ENCODE measurements at places on chromosomes 6 and 20.
A peak's percentile ranks its signal among the peaks of the same experiment; 100 is the strongest.

DNA sequence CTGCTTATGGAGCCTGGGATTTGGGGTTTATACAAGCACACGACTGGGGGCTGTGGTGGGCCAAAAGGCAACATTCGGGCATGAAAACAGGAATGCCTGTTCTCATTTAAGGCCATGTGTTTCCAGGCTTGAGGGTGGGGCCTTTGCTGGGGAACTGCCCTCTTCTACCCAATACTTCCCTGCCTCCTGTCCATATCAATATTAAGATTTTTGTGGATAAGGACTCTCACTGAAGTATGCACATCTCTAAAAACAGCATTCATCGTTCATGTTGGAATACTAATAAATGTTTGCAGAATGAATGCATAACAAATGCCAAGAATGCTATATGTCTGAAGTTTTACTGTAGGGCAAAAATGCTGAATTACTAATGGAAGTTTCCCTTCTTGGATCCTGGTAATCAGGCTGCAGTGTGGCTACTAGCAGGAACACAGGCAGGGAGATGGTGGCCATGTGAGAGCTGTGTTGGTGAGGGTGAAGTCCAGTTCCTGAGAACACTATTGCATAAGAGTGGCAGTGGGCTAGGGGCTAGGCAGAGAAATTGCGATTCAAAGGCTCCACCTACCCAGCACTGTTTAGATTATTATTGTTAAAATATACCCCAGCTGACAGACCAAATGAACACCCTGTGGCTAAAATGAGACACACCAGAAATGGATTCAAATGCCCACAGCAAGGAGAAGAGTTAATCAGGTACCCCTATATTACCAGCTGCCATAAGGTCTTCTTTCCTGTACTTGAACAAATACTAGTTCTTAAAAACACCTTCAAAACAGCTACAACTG, 644.3 kb downstream of the EPM2A start:
- H3K36me3 ChIP-seq = no peaks in the 10 kb centered on the region
- H3K4me1 ChIP-seq = no peaks in the 10 kb centered on the region
- H3K27me3 ChIP-seq = no peaks in the 10 kb centered on the region
- DNase-seq = no peak
- H3K27ac ChIP-seq = no peak overlapping the region
- H3K4me3 ChIP-seq = no peak overlapping the region

GRCh38 chr20:58188527-58188926, 39.9 kb downstream of the ANKRD60 start:
- no peak for DNase-seq
- no peak overlapping the region for H3K4me3 ChIP-seq
- no peak overlapping the region for H3K27ac ChIP-seq

GRCh38 chr6:12289933-12290820, at the start of gene EDN1:
Gene EDN1, plus strand, starts transcription at chr6:12290361. Its CDS starts 269 bp downstream, at chr6:12290630.
- H3K36me3 ChIP-seq = no peaks in the 10 kb centered on the region
- H3K4me1 ChIP-seq = no peaks in the 10 kb centered on the region
- H3K27ac ChIP-seq = no peak within 1 kb of the TSS

DNA sequence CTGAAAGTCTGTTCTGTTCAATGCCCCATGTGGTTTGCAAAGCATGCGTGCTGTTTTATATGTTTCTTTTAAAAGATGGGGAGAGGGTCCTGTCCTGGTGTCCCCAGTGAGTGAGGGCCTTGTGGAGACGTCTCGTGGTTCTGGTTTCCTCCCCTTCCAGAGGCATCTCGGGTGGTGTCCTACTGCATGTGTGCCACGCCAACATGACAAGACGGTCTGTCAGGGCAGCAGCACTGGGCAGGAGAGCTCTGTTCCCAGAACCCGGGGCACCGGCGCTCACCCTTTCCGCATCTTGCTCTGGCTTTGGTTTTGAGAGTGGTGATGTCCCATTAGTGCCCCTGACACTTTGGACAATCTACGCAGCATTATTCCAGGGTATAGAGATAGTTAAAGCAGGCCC, 275.6 kb downstream of the CDH4 start:
- DNase-seq = no peak
- H3K36me3 ChIP-seq = no peaks in the 10 kb centered on the region
- peaks cover 80% of the 10 kb centered on the region for H3K27me3 ChIP-seq

GRCh38 chr6:41939176-41939847, 2.3 kb downstream of the CCND3 start:
- H3K4me1 ChIP-seq = peaks cover 34% of the 10 kb centered on the region
- no peaks in the 10 kb centered on the region for H3K27me3 ChIP-seq
- H3K36me3 ChIP-seq = 0 out of 2 replicates have a peak, but pooled peaks cover 6% of the 10 kb centered on the region
- DNase-seq = no peak

DNA sequence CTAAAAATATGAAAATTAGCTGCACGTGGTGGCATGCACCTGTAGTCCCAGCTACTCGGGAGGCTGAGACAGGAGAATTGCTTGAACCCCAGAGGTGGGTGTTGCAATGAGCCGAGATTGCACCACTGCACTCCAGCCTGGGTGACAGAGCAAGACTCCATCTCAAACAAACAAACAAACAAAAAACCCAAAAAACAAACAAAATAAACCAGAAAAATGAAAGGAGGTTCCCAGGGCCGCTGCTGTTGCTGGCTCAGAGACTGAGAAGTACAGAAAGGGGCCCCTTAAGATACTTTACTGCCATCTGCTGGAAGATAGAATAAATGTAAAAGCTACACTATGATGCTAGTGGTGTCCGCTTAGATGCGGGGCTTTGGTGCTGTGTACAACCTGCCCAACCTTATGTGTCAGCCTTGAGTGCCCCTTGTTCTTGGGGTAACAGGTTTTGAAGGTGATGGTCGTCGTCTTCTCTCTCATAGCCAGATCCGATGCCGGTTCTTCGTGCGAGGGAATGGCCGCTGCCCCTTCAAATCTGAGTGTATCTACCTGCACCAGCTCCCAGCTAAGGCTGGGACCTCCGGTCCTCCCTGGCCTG, 2.8 kb upstream of the FANCE start:
- peaks cover 13% of the 10 kb centered on the region for H3K27me3 ChIP-seq
- no peak overlapping the region for H3K4me3 ChIP-seq
- peak; percentile 82 for DNase-seq
- H3K4me1 ChIP-seq = peaks cover 15% of the 10 kb centered on the region
- no peak overlapping the region for H3K27ac ChIP-seq

DNA sequence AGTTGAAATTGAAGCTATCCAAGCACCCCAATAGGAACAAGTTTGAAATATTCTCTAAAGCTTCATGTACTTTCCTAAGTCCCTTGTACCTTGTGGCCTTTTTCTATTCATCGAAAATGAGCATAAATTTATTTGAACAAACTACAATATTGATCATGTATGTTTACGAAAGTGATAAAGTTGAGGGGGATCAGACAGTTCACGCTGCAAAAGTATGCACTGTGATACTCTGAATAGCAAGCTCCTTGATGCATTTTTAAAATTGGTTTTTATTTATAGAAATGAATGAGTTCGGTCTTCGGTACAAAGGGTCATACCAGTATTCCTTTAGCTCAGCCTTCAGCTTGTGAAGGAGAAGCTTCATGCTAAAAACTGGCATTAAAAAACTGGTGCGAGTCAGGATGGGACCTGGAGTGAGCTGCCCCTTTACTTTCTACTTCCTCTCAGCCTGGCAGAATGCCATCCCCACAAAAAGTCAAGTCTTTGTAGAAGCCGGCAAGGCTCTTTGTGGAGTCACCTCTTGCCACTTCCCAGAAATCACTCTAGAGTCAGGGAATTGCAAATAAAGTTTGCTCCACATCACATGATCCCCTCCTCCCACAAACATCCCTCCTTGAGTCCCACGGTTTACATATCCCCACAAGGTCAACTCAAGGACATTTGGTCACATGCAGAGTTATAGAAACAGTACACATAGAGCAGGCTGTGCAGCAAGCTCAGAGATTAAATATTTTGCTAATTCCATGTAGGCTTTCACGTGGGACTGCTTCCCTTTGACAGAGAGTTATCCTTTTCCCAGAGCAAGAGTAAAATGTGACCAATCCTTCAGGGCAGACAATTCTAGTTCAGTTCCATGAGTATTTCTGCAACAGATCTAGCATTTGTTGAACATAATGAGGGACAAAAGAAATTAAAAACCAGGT, 34.6 kb upstream of the ADGRF1 start:
- H3K4me3 ChIP-seq = no peak overlapping the region
- no peak for DNase-seq
- H3K4me1 ChIP-seq = no peaks in the 10 kb centered on the region
- H3K27me3 ChIP-seq = no peaks in the 10 kb centered on the region
- no peak overlapping the region for H3K27ac ChIP-seq

DNA sequence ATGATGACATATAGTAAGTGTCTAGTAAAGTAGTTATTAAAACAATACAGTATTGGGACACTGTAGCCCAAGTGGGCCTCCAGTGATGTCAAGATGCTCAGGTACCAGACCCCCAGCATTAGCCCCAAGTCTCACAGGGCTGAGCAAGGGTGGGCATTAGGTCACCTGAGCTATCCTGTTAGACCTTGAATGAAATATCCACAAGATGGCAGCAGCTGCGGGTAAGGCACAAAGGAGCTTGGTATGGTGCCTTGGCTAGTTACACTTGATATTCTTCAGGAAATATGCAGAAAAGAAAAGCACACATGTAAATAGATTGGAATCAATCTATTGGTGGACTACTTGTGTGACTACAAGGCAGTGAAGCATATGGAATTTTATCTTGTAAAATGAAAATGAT, 701.8 kb upstream of the ADGRB3 start:
- no peaks in the 10 kb centered on the region for H3K36me3 ChIP-seq
- no peaks in the 10 kb centered on the region for H3K27me3 ChIP-seq
- DNase-seq = peak; percentile 13
- H3K27ac ChIP-seq = no peak overlapping the region
- no peaks in the 10 kb centered on the region for H3K4me1 ChIP-seq
- H3K4me3 ChIP-seq = no peak overlapping the region

DNA sequence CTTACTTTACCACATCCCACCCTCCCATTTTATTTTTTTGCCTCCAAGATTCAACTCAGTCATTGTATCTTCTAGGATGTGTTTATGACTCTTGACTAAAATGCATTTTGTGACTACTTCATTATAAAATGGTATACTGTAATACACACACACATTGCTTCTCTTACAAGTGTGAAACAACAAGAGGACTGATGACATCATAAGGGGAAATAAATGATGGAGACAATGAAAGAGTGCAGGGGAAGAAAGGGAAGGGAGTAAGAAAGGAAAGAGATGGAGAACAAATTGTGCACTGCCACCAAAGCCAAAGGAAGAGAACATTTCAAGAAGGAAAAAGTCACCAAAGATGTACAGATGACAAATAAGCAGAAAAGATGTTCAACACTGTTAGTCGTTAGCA, 102.6 kb downstream of the CD164 start:
- H3K36me3 ChIP-seq = no peaks in the 10 kb centered on the region
- no peak for DNase-seq
- H3K27ac ChIP-seq = no peak overlapping the region
- no peak overlapping the region for H3K4me3 ChIP-seq
- H3K4me1 ChIP-seq = no peaks in the 10 kb centered on the region

DNA sequence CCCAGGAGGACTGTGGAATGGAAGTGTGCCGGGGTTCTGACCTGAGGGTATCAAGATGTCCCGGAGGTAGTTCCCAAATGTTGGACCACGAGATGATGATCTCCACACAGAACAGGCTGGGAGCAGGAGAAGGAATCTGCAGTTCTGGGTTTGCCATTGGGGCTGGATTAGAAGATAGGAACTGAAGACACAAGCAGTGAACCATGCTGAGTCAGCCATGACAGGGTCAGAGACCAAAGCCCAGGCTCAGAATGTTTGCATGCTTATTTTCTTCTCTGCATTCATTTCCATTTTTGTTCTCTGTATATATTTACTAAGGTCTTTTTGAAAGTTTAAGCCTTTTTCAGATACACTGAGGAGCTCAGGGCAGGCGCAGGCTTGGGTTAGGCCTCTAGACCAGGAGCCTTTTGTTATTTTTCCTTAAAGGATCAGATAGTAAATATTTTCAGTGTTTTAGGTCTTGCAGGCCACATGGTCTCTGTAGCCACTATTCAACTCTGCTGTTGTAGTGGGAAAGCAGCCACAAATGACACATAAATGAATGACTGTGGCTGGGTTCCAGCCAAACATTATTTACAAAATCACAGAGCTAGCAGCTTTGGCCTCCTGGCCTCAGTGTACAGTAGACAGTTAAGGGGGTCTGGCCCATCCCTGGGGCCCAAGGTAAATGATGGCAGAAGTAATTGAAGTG, 28.5 kb downstream of the SLC35D3 start:
- no peaks in the 10 kb centered on the region for H3K4me1 ChIP-seq
- DNase-seq = no peak
- no peak overlapping the region for H3K4me3 ChIP-seq
- H3K27me3 ChIP-seq = no peaks in the 10 kb centered on the region
- H3K27ac ChIP-seq = no peak overlapping the region
- no peaks in the 10 kb centered on the region for H3K36me3 ChIP-seq

- no peak for DNase-seq
- H3K27me3 ChIP-seq = no peaks in the 10 kb centered on the region
- no peak overlapping the region for H3K4me3 ChIP-seq
- 0 out of 2 replicates have a peak, but pooled peaks cover 7% of the 10 kb centered on the region for H3K36me3 ChIP-seq
Measured at GRCh38 chr20:32396646-32397160, 38.6 kb downstream of the ASXL1 start.

- H3K27me3 ChIP-seq = peaks cover 21% of the 10 kb centered on the region
- H3K4me1 ChIP-seq = no peaks in the 10 kb centered on the region
- no peak overlapping the region for H3K4me3 ChIP-seq
- H3K36me3 ChIP-seq = no peaks in the 10 kb centered on the region
Measured at GRCh38 chr20:38659597-38659880, 57.9 kb downstream of the ARHGAP40 start.
